ENCODE measurements at places on chromosomes 2 and 18.

GRCh38 chr2:230666885-230667712 lies 45.5 kb upstream of the CAB39 start:
- peak; percentile 89 for DNase-seq

GRCh38 chr2:133576714-133577113 lies 8.5 kb upstream of the NCKAP5 start:
- DNase-seq = no peak

DNA sequence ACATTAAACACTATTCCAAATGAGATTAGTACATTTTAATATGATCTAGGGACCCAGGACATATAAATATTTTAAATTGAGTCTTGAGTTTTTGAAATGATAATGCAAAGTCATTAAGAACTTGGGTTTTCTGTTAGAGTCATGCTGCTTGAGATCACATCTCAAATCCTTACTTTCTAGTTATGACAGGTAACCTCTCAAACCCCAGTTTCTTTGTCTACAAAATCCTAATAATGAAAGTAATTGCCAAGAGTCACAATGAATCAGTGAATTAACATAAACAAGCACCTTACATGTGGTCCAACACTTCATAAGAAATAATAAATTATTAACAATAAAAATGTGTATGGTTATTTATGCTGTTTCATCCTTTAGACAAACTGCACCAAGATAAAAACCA lies 607.6 kb downstream of the LRP1B start:
- no peak for DNase-seq

DNA sequence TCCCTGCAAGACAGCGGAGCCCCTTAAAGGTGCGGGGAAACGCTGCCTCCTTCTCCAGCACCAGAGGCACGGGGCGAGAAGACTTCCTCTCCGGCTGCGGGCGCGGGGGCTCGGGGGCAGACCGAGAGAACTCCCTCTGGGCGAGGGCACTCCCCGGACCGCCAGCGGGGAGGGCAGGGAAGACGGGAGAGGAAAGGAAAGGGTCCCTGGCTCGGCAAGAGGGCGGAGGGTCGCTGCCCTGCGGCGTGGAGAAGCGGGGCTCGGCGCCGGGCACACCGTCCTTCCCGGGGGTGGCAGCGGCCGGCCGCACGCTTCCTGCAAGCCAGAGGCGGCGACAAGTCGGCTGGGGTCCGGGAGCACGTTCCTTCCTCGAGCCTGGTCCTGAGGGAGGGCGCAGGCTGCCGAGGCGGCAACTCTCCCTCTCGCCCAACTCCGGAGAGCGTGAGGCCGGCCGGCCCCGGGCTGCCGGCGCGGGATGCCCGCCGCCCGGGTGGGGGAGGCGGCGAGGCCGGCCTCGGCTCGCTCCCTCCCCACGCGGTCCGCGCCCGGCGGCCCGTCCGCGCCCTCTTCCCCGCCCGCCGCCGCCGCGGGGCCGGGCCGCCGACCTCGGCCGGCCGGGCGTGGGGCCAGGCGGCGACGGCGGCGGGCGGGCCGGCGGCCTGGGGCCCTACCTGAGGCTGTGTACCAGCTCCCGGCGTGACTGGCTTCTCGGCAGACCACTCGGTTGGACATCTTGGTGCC lies 1.1 kb downstream of the MEMO1 start:
- DNase-seq = peak; percentile 60

DNA sequence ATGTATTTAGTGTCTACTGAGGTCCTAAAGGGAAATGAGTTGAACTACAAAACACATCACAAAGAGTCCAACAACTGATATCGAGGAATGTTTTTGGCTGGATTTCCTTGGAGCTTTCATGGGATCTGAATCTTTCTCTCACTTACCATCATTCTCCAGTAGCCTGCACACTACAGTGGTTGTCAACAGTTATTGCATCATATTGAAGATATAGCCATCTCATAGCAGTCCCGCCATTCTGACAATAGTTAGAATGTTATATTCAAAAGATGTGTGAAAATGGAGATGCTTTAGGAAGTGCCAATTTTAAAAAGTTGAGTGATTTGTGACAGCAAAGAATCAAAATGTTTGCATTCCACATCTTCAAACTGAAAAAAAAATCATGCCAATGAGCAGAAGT lies 186.8 kb downstream of the DSC3 start:
- no peak for DNase-seq

GRCh38 chr2:124533226-124533954 lies 508.3 kb downstream of the CNTNAP5 start:
- no peak for DNase-seq

DNA sequence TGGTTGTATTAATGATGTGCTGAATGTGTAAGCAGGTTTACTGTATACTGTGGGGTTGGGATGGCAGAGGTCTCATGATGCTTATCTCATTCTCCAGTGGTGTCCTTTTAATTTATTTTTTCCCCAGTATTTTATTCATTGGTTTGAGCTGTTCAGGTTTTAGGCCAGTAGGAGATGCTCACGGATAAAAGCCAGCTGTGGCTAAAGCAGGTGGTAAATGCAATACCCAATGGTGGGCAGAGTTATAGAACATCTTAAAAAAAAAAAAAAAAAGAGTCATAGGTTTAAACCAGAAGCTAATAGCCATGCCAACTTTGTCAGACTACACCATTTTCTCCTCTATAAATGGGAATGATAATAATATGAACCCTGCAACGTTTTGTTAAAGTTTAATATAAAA lies 57.8 kb upstream of the NEUROD1 start:
- no peak for DNase-seq

- DNase-seq = no peak
Observed at GRCh38 chr2:140786585-140786984, 1344.2 kb downstream of the LRP1B start.

DNA sequence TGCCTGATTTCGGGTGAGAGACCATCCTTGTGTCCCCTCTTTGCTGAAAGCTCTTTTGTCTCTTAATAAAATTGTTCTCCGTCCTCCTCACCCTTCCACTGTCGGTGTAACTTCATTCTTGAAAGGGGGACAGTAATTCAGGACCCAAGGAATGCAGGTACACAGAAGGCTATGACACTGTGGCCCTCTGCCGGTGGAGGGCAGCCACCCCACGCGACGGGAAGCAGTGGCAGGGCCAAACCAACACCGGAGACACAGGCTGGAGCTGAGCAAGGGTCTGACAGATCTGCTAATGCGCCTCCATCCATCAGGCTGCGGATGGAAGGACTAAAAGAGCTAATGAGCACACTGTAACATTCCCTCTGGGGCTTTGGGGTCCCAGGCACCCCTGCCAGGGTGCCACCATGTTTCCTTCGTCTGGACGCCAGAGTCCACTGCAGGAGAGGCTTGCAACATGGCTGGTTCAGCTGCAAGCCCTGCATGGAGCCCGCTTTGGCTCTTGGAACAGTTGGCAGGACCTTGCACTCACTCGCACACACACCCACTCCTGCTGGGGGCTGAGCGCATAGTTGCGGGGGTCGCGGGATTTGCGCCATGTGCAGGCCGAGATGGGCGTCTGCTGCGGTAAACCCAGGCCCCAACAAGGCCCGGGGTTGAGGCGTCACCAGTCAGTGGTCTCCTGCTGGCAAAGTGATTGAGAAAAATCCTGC lies 544.1 kb upstream of the CDH7 start:
- DNase-seq = no peak

DNA sequence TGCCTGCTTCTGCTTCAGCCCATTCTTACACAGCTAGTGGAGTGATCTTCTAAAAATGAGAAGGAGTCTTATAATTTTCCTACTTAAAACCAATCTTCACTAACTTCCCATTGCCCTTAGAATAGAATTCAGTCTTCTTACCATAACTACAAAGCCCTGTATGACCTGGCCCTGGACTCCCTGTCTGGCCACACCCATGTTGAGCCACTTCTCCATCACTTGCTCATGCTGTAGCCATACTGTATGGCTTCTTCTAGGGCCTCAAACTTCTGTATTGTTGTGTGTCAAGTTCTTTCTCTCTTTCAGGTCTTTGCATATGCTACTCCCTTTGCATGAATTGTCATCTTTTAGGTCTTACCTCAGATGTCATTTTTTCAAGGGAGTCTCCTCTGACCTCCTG lies 11.2 kb downstream of the DGUOK start:
- DNase-seq = no peak

GRCh38 chr2:218832520-218832919 lies 917 bp upstream of the PRKAG3 start:
- no peak for DNase-seq

GRCh38 chr2:239215988-239216613 lies 184.7 kb downstream of the HDAC4 start:
- no peak for DNase-seq

DNA sequence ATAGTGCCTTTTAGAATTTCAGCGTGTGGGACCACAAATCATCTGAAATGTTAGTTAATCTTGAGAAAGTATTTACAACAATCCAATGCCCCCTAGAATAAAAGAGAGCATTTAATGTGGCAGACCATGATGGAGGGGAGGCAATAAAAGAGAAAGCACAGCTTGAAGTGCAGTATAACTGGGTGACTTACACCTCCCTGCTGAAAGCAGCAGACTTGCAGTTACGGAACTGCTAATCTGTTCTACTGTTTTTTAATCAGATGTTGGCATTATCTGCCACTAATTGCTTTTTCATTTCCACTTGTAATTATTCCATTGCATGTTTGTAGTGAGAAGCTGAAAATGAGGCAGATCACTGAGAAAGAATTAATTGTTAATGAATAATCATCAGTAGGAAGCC lies 130.5 kb upstream of the ITGA4 start:
- DNase-seq = no peak

- no peak for DNase-seq
Observed at GRCh38 chr2:241870611-241871537, 1.3 kb downstream of the RTP5 start.

GRCh38 chr2:175062787-175063585 lies 57.8 kb upstream of the CHN1 start:
- no peak for DNase-seq

DNA sequence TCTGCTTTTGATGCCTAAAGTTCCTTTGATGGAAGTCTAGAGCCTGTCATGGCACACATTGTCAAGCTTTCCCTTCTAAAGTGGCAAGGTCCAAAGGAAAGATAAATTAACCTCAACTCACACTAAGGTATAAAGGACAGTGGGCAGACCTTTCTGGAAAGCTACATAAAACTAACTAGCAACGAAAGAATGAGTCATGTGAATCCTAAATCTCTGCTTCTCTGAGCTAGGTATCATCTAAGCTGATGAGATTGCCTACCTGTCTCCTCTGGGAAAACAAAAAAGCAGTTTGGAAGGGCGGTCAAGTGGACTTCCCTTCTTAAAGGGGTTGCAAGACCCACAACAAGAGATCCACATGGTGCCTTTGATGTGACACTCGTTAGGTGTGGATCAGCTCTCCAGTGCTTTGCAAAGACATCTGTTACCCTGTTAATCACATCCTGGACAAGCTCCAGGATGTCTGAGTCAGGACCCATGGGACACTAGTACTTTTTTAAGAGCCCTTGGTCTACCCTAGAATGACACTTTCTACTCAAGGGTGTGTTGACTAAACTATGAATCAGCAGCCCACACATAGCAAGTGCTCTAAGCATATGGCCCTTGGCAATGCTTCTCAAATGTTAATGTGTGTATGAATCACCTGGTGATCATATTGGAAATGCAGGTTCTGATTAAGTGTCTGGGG lies 173.5 kb downstream of the ALK start:
- no peak for DNase-seq

GRCh38 chr2:30627151-30627550 lies 180.1 kb downstream of the CAPN13 start:
- no peak for DNase-seq

GRCh38 chr2:17626986-17627385 lies 86.5 kb downstream of the VSNL1 start:
- no peak for DNase-seq

DNA sequence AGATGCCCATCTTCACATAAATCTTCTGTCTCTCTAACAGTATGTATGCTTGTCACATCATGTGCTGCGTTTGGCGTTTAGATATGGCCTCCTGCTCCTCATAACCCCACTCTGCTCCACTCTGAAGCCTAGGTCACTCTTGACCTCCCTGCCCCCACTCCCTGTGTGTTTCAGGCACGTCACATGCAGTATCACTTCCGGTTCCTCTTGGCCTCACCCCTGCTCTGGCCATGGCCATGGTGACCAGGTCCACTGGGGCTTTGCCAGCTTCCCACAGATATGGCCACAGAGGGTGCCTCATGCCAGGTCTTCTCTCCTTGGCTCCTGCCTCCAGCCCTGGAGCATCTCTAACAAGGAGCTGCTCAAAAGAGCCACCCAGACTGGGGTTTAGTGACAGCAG lies 160.0 kb downstream of the RNF152 start:
- DNase-seq = no peak

- no peak for DNase-seq
Observed at GRCh38 chr18:35190948-35191697, 49.7 kb upstream of the ZNF397 start.

- no peak for DNase-seq
Observed at GRCh38 chr18:51811883-51812282, 528.1 kb upstream of the DCC start.

- DNase-seq = no peak
Observed at GRCh38 chr2:16368951-16369350, 296.7 kb downstream of the CYRIA start.

DNA sequence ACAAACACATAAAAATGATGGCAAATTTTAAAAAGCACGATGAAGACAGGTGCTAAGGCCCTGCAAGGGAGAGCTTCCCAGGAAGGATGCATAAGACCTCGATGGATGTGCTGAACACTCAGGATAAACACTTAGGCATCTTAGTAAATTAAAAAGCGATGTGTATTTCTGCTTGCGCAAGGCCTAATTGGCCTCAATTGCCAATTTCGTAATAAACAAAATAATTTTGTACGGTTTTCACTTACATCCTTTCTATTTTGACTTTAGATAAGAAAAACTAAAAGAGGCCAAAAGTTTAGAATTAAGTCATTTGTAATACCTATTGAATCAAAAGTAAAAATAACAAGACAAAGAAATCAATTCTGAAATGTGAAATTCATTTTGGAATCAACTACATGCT lies 189.1 kb downstream of the TCF4 start:
- no peak for DNase-seq

- no peak for DNase-seq
Observed at GRCh38 chr2:56012221-56012765, 88.7 kb upstream of the EFEMP1 start.

Data from HL-60 (cell line).